ENCODE measurements at places on chromosomes 2 and 18.

DNA sequence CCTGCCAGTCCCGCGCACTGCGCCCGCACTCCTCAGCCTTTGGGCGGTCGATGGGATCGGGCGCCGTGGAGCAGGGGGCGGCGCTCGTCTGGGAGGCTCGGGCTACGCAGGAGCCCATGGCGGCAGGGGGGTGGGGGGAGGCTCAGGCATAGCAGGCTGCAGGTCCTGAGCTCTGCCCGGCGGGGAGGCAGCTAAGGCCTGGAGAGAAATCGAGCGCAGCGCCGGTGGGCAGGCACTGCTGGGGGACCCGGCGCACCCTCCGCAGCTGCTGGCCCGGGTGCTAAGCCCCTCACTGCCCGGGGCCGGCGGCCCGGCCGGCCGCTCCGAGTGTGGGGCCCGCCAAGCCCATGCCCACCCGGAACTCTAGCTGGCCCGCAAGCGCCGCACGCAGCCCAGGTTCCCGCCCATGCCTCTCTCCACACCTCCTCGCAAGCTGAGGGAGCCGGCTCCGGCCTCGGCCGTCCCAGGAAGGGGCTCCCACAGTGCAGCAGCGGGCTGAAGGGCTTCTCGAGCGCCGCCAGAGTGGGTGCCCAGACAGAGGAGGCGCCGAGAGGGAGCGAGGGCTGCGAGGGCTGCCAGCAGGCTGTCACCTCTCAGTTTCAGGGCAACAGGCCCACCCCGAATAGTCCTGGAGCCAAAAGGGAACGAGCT is 74.1 kb downstream of the PSMG2 start:
- DNase-seq = no peak

- DNase-seq = no peak
Observed at GRCh38 chr2:193382583-193382982, 1187.8 kb upstream of the TMEFF2 start.

- no peak for DNase-seq
Observed at GRCh38 chr2:29155578-29155977, 40.4 kb downstream of the CLIP4 start.

DNA sequence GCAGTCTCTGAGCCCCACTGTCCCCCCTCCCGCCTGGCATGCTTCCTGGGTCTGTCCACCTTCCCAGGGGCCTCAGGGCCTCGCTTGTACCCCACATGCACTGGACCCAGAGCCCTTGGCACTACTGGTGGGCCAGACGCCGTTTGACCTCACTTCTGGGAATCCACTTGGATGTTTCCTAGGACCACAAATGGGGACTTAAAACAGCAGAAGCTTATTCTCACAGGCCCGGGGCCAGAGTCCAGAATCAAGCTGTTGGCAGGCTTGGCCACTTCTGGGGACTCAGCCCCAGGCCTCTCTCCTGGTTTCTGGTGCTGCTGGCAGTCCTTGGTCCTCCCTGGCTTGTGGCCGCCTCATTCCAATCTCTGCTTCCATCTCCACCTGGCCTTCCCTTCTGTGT is 19.6 kb downstream of the ANO7 start:
- no peak for DNase-seq

- DNase-seq = no peak
Observed at GRCh38 chr2:218860950-218861381, 1.4 kb downstream of the WNT6 start.

GRCh38 chr2:142180820-142181533 is 50.2 kb upstream of the LRP1B start:
- peak; percentile 10 for DNase-seq

- DNase-seq = no peak
Observed at GRCh38 chr2:224276251-224276650, 125.7 kb downstream of the FAM124B start.

DNA sequence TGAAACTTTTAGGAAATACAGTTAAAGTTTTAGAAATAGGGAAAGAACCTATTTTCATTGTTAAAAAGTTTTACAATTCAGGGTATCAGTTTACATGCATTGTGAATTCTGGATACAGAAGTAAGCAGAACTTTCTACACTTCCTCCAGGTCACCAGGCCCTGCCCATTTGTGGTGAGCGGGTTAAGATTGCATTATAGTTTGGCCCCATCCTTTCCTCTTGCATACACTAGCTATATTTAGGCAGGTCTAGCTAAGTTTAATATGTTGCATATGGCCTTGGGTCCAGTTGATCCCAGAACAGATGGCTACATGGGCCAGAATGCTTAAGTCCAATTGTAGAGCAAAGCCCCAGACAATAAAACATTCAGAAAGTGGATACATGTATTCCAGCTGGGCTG is 4.8 kb downstream of the VWA3B start:
- no peak for DNase-seq

DNA sequence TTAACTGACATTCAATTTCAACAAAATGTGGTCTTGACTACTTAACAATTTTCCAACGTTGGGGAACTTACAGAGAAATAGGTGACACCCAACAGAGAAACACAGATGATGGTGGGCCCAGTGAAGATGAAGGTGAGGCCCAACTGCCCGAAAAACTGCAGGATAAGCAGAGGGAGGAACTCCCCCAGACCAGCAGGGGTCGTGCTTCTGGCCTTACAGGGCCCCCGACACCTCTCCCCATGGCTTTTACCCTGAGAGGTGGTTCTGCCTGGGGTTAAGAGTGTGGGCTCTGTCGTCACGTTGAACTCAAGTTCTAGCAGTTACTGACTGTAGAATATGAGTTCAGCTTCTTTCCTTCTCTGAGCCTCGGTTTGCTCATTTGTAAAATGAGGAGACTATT is 119.5 kb upstream of the SMIM21 start:
- DNase-seq = no peak

DNA sequence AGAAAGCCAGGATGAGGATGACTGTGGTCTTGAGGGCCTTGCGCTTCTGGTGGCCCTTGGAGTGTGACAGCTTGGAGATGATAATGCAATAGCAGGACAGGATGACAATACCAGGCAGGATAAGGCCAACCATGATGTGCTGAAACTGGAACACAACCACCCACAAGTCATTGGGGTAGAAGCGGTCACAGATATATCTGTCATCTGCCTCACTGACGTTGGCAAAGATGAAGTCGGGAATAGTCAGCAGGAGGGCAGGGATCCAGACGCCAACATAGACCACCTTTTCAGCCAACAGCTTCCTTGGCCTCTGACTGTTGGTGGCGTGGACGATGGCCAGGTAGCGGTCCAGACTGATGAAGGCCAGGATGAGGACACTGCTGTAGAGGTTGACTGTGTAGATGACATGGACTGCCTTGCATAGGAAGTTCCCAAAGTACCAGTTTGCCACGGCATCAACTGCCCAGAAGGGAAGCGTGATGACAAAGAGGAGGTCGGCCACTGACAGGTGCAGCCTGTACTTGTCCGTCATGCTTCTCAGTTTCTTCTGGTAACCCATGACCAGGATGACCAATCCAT is 2.7 kb downstream of the CXCR4 start:
- no peak for DNase-seq

- no peak for DNase-seq
Observed at GRCh38 chr2:85704800-85705679, 10.9 kb downstream of the GNLY start.

DNA sequence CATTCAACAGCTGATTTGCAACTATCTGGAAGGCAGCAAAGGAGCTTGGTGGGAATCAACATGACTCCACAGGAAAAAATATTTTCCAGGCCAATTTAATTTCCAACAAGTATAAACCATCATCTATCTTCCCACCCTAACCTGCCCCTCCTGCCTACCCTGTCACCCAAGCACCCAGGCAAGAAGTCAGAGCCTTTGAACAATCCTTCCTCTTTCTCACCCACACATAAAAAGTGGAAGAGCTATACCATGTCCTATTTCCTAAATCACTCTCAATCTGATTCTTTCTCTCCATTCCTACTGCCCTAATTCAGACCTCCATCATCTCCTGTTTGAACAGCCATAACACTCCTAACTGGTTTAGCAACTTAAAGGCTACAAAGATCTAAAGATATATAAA is 12.7 kb downstream of the SPIRE1 start:
- no peak for DNase-seq

DNA sequence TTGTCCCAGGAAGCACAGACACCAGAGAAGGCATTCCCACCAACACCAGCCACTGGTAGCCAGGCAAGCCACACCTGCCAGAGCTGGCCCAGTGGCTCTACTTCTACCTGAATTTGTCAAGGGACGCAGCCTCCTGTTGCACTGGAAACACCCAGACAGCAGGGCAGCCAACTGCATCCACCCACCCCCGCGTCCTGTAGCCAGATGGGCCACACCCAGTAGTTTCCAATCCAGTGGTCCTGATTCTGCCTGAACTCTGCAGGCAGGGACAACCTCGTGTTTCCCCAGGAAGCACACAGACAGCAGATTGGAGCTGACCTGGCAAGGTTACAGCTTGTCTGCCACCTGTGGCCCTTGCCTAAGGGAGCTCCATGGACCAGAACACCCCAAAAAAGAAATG is 18.2 kb downstream of the PFN4 start:
- DNase-seq = no peak

- no peak for DNase-seq
Observed at GRCh38 chr2:173286153-173286809, 68.4 kb upstream of the CDCA7 start.

- peak; percentile 40 for DNase-seq
Observed at GRCh38 chr2:217652761-217653639, 349.8 kb downstream of the TNS1 start.

GRCh38 chr2:71306762-71307161 is 24.8 kb upstream of the ZNF638 start:
- DNase-seq = peak; percentile 18

GRCh38 chr18:35106013-35106844 is 65.0 kb downstream of the MAPRE2 start:
- DNase-seq = no peak

GRCh38 chr18:56161566-56162260 is 476.7 kb downstream of the TXNL1 start:
- DNase-seq = no peak

DNA sequence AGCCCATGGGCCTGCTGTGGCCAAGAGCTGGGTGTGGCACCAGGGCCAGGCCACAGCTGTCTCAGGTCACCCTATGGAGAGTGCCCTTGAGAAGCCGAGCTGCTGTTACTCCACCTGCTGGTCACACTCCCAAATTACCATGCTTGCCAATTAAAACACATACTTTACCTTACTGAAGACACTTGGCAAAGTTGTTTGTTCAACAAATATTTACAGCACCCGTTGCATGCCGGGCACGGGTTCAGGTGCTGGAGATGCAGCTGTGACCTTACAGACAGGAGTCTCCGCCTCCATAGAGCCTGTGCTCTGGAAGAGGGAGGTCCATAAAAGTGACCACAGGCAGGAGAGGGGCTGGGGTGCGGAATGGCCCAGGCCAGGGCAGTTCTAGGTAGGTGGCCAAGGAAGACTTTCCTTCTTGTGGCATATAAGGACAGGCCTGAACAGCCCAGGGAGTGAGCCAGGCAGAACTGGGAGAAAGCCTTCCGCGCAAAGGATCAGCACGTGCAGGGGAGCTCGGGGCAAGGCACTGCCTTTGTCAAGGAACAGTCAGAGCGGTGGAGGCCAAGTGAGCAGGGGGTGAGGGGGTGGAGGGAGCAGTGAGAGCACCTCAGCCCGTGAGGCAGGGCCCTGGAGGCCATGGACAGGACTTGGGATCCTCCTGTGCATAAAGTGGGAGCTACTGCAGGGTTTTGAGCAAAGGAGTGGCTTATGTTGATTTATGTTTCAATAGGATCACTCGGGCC is 23.6 kb upstream of the RBM44 start:
- peak; percentile 53 for DNase-seq

DNA sequence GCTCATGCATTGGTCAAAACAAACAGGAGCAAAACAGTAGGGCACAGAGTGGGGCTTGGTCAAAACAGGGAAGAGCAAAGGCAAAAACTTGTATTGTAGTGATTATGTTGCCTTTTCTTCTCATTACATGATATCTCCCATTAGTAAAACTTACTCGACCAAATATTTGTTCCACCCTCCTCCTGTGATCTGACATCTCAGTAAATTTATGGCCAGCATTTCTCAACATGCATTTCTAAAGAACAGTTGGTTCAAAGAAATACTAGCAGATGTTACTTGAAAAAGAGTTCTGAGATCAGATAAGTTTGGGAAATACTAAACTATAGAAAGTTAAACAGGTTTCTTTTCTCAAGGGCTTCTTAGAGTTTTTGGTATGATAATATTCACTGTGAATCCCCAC is 423.1 kb downstream of the FIGN start:
- no peak for DNase-seq

DNA sequence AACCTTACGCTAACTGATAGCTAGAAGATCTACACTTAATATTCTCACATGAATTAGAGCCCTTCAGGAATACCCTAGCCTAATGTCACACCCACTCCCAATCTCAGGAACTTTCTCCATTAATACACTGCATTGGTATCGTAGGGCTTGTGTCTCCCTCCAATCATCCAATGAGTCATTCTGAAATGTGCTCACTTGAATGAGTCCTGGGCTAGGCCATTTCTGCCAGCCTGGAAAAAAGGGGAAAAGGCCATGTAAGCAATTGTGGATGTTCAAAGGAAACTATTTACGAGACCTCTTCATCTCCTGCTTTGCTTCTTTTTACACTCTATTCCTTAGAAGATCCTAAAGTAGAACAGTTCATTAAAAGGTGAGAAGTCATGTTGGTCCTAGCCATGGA is 18.8 kb downstream of the ZEB2 start:
- DNase-seq = no peak

GRCh38 chr18:21593540-21594257 is 6.8 kb downstream of the ESCO1 start:
- DNase-seq = no peak

- DNase-seq = no peak
Observed at GRCh38 chr2:145652036-145652435, 1132.1 kb upstream of the ZEB2 start.

DNA sequence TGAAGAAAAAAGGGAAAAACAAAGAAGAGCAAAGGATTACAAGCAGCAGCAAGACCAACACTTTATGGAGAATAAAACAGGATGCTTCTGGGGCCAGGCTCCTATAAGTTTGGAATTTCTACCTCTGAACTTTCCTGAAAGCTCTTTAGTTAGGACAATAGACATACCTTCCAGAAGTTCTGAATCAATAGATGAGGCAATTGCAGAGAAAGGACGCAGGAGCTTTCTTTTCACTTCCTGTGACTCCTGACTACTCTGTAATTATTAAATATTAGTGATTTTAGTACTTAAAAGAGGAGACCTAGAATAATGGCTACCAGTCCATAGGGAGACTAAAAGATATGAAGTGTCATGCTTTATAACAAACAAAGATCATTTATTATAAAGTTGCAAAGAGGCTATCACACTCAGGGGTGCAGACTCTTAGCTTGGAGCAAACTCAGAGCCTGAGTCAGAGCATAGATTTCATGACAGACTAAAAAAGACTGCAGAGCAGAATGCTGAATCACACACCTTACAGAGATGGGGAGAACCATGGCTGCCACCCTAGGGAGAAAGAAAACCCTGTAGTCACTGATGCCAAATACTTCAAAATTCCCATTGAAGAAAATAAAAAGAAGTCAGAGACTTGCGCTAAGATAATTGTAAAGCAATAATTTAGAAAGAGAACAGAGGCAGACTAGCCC is 52.5 kb upstream of the FAM136A start:
- no peak for DNase-seq

- no peak for DNase-seq
Observed at GRCh38 chr2:133641497-133641896, 73.2 kb upstream of the NCKAP5 start.

- DNase-seq = no peak
Observed at GRCh38 chr2:58686776-58687175, 445.7 kb upstream of the FANCL start.

Measured in H54 (cell line).